ENCODE measurements at places on chromosomes 12 and 14.

DNA sequence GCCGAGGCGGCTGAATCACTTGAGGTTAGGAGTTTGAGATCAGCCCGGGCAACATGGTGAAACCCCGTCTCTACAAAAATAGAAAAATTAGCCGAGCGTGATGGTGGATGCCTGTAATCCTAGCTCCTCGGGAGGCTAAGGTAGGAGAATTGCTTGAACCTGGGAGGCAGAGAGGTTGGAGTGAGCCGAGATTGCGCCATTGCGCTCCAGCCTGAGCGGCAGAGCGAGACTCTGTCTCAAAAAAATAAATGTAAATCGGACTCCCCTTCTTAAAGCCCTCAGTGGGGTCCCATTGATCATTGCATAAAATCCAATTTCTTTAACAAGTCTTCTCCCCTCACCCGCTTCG is 908 bp downstream of the TDP1 start:
- DNase-seq, result no peak

GRCh38 chr14:68268197-68268596 is 448.6 kb downstream of the RAD51B start:
- DNase-seq, result no peak

DNA sequence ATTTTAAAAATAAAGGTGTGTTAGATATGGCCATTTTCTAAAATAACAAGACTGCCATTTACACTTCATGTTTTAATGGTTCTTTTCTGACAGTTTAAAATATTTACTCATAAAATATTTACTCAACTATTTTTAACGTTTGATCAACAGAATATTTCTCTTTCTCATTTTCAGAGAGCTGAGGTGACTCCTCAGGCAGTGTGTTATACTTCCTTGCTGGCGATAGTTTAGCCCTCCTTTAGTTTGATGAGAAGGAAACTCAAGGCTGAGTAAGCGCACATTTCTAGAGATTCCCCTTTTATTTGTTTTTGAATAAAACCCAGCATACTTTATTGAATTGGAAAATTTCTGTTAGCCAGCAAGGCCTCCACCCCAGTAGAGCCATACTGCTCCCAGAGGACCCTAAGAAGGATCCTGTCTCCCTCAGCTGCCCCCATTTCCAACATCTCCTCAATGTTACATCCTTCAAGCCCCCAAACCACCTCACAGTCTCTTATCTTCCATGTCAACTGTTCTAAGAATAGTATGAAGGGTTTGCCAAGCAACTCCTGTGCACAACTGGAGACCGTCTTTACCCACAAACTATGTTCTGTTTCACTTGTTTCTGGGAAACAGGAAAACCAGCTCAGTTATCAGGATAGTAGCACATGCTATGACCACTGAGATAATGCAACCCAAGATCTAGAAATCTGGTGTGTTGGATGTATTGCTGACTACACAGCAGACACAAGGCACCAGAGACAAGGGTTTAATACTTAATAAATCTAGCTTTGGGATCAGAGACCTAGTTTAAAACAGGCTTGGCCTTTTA is 129.5 kb downstream of the STXBP6 start:
- DNase-seq, result no peak

GRCh38 chr12:27462151-27462694 is 15.7 kb downstream of the SMCO2 start:
- no peak for DNase-seq

DNA sequence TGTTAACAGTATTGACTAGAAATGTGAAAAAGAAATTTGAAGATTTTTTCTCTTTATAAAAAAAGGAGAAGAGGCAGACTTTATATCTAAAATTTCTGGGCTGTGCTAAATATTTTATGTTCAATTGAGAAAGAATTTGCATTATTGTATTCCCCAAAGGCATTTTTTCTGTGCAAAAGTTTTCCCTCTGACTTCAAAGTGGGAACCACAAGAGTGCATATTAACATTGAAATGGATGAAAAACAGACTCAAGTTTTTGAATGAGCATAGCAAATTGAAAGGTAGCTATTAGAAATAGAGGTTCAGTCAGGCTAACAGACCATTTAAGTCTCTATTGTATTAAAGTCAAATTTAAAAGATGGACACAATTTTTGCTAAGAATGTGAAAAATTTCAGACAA is 95.2 kb downstream of the RASSF9 start:
- no peak for DNase-seq

GRCh38 chr12:45988264-45988663 is 2.1 kb downstream of the SCAF11 start:
- no peak for DNase-seq

DNA sequence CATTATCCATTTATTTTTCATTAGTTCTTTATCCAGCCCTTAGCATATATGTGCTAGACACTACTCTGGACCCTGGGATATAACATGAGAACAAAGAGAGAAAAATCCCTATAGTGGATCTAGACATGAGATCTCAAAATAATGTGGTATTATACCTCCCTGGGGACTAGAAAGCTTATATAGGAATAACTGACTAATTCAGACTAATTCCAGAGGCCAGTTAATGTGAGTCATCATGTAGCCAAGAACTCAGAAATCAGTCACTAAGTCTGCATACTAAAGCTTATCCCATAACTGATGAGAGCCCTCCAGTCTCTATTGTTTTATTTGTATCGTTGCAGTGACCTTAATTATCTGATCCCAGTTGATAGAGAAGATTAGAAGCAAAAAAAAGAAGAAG is 267.1 kb upstream of the RGS6 start:
- DNase-seq, result no peak

DNA sequence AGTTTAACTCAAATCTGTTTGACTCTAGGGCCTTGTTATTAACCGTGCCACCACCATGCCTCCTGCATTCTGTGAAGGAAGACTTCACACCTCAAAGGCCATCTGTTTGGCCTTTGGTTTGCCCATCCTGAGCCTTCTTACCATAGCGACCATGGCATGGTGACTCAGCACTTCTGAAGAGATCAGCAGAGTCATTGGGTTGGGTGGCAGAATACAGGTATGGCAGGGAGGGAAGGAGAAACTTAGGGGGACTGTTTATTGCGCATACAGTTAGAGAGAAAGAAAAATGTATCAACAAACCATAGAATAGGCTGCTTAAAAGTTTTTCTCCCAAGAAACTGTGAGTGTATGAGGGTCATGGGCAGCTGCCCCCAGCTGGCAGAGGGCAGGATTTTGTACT is 49.2 kb downstream of the DAD1 start:
- no peak for DNase-seq

- DNase-seq, result no peak
Observed at GRCh38 chr14:89807892-89808291, 146.6 kb downstream of the EFCAB11 start.

GRCh38 chr12:104779134-104779533 is 179.0 kb downstream of the SLC41A2 start:
- no peak for DNase-seq

GRCh38 chr12:988646-989045 is 2.4 kb upstream of the ERC1 start:
- no peak for DNase-seq

DNA sequence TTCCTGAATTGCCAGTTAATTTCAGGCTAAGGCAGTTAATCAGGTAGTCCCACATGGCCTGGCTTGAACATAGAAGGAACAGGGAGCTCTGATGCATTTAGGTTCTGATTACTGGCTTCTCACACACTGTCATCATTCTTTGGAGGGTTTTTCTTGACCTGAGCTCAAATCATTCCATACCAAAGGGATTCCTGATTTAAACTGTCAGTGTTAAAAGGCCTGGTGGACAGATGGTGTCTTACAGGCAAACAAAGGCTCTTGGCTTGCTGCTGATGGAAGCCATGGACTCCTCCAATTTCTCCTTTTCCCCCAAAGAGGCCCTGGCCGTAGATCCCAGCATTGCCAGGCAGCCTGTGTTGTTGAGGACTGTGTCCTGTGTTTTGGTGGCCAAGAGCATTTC is 30.2 kb downstream of the CACNA1C start:
- DNase-seq, result no peak

DNA sequence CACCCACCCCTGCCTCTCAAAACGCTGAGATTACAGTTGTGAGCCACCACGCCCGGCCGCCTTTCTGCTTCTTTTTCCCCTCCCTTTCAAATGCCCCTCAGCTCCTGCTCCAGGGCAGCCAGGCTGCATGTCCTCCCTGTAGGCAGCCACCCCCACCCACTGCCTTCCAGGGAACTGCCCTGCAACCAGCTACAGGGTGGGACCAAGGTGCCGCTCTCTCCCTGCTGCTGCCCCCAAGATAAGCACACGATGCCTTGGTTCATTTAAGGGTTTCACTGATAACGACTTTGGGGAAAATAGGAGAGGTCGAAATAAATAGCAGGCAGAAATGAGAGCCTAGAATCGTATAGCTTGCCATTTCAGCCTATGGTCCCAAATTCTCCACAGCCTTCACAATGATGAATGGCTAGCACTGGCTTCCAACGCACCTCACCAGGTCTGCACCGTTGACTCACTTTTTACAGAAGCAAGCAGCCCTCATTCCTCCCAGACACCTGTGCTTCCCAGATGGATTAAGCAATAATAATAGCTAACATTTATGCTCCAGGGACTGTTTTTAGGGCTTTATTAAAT is 40.7 kb downstream of the ATG14 start:
- no peak for DNase-seq

- no peak for DNase-seq
Observed at GRCh38 chr14:87457720-87458119, 535.3 kb downstream of the GALC start.

DNA sequence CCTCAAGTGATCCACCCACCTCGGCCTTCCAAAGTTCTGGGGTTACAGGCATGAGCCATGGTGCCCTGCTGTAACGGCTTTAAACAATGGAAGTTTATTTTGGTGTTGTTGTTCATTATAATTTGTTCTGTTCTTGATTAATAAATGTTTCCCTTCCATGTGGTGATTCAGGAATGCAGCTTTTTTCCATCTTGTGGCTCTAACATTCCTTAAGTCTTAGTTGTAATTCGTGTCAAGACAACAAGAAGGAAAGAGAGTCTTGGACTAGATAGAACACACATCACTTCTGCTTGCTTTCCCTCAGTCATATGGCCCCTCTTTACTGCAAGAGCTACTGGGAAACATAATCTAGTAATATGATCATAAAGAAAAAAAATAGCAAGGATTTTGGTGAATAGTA is 211.6 kb downstream of the SLC6A15 start:
- DNase-seq, result no peak

- peak; percentile 34 for DNase-seq
Observed at GRCh38 chr12:120006258-120006975, 17.4 kb downstream of the BICDL1 start.

DNA sequence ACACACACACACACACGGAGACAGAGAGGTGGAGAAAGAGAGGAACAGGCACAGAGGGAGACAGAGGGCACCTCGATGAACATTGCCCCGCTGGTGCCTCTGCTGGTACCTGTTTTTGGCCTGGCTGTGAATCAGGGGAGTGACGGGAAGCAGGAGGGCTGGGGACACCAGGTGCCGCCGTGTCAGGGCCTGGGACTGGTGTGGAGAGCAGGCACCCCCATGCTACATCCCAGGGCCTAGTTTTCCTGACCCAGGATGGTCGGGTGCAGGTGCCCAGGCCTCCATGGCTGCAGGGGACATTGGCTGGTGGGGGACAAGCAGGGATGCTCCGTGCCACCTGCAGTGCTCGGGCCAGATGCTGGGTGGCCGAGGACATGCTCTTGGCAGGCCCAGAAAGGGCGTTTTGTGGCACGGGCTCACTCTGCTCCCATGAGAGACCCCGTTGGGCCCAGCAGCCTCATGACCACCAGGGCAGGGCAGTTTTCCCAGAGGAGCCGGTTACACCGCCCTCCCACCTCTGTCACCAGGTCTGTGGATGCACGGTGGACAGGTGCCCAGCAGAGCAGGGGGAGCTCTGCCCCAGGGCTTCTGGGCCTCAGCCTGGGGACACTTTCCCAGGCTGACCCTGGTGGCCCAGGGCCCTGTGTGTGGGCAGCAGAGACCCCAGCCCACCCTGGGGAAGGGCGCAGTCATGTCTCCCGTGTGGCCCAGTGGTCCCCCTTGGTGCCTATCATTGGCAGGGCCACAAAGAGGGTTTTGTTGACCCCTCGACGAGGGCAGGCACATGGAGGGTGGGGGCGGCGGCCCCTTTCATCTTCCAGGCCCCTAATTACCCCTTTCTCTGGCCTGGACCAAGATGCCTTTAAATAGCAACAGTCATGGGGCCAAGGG is 207.5 kb upstream of the RTL1 start:
- no peak for DNase-seq

DNA sequence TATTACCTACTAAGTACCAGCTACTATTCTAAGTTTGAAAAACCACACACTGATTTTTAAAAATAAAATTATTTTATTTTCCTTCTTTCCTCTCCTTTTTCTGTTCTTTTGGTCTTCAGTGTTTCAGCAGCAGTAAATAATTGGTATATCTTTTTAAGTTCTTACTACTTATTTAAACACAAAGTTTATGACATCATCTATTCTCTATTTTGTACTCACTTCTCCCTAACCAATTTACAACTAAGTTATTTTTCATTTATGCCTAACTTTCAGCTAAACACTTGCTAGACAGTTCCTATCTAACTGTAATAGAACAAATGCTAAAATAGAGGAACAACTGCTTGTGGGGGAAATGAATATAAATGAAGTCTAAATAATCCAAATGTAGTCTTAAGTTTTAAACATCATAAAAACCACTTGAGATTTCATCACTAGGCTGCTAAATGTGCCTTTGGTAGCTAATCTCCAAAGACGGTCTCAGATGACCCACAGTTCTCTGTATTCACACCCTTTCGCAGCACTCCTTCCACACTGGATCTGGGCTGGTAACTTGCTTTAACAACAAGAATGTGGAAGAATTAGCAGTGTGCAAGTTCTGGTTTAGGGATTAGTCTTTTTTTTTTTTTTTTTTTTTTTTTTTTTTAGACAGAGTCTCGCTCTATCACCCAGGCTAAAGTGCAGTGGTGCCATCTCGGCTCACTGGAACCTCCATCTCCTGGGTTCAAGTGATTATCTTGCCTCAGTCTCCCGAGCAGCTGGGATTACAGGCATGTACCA is 41.0 kb downstream of the TFCP2 start:
- no peak for DNase-seq

GRCh38 chr14:84403585-84403984 is 1126.4 kb upstream of the FLRT2 start:
- no peak for DNase-seq

- no peak for DNase-seq
Observed at GRCh38 chr12:24537083-24537860, 411.6 kb downstream of the BCAT1 start.

GRCh38 chr14:53912021-53912420 is 44.6 kb downstream of the BMP4 start:
- no peak for DNase-seq

DNA sequence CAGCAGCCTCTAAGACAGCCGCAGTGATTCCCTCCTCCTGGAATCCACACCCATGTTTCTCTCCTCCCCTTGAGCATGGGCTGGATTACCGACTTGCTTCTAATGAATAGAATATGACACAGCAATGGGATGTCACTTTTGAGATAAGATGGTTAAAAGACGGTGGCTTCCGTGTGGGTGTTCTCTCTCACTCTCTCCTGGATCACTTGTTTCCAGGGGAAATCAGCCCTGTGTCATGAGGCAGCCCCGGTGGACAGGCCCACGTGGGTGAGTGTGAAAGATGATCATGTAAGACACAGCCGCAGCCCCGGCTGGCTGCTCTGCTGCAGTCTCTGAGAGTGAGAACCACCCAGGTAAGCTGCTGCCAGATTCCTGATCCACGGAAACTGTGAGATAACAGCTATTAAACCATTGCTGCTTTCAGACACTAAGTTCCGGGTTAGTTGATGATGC is 10.7 kb downstream of the MOAP1 start:
- no peak for DNase-seq
